Esophagus muscularis mucosa (tissue), 4 donors: ENCODE measurements at places on chromosomes 1 and 21. TPM values are rescaled to one million over a fixed set of nuclear protein-coding genes. Genes with fewer than 3 reads are reported as not detected.

GRCh38 chr1:237713916-237714315 lies 176.8 kb downstream of the ZP4 start:
- H3K27me3 ChIP-seq, result no peaks in the 10 kb centered on the region
- H3K27ac ChIP-seq, result no peak overlapping the region
- peaks cover 16% of the 10 kb centered on the region for H3K36me3 ChIP-seq
- no peak overlapping the region for H3K4me3 ChIP-seq
- peaks cover 3% of the 10 kb centered on the region for H3K4me1 ChIP-seq

- peaks cover 14% of the 10 kb centered on the region for H3K4me1 ChIP-seq
- no peaks in the 10 kb centered on the region for H3K36me3 ChIP-seq
- no peak overlapping the region for H3K27ac ChIP-seq
- no peak for DNase-seq
- H3K4me3 ChIP-seq, result no peak overlapping the region
These were observed 81.9 kb upstream of the RGS2 start for GRCh38 chr1:192726820-192727504.

The SMIM11 gene
- 11.7 TPM for total RNA-seq

DNA sequence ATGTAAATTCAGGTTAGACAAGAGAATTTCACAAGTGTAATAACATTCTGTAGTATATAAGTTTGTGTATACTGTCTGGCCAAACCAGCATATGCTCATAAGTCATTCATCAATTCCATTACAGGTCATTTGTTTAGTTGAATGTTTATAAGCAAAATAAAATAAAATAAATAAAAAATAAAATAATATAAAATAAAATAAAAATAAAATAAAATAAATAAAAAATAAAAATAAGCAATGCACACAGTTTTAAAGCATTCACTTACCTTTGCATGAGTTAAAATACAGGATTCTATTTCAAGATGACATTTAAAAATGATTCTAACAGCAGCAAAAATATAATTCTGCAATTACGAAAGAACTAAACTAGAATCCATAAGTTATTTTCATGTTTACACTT lies 9.9 kb downstream of the PODN start:
- no peak overlapping the region for H3K27ac ChIP-seq
- H3K27me3 ChIP-seq, result no peaks in the 10 kb centered on the region
- H3K36me3 ChIP-seq, result no peaks in the 10 kb centered on the region
- no peak for DNase-seq
- peaks cover 10% of the 10 kb centered on the region for H3K4me1 ChIP-seq

The RPS6KA1 gene
- total RNA-seq, result 16.7 TPM

The DNAJC16 gene
- 12.3 TPM for total RNA-seq

- H3K4me1 ChIP-seq, result no peaks in the 10 kb centered on the region
- no peaks in the 10 kb centered on the region for H3K36me3 ChIP-seq
- H3K27ac ChIP-seq, result no peak overlapping the region
- DNase-seq, result no peak
- no peak overlapping the region for H3K4me3 ChIP-seq
These were observed 2.8 kb downstream of the CFHR4 start for GRCh38 chr1:196890668-196891067.

DNA sequence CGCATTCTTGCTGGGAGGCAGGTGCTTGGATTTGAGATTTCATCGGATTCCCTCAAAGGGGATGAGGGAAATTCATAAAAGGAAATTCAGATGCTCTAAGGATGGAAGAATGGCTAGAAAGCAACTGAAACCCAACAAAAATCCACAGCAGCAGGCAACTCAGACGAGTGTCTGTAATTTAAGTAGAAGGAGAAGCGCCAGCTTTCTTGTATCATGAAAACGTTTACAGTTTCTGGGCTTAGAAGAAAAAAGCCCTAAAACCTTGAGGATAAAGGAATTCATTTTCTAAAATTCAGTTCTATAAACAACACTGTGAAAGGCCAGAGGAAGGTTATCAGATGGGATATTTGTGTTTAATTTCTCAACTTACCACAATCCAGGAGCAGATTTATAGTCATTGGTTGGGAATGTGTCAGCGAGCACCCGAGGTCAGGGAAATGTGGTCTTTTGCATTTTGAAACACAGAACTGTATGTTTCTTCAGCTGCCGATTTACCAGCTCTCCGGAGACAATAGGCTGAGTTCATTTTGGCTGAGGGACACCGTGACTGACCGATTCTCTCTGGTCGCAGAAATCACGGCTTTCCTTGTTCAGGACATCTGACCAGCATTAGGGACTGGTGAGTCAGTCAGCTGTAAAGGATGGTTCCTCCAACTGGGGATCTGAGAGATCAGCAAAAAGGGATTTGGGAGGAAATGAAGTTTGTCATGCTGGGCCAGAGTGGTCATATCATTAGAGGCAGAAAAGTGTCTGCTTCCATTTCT lies 111.6 kb upstream of the ERRFI1 start:
- peak overlapping the region; percentile 2 for H3K4me3 ChIP-seq
- peaks cover 75% of the 10 kb centered on the region for H3K4me1 ChIP-seq
- H3K36me3 ChIP-seq, result no peaks in the 10 kb centered on the region
- H3K27ac ChIP-seq, result peak overlapping the region; percentile 92
- no peaks in the 10 kb centered on the region for H3K27me3 ChIP-seq

The CD1E gene
- total RNA-seq, result 0.23 TPM

DNA sequence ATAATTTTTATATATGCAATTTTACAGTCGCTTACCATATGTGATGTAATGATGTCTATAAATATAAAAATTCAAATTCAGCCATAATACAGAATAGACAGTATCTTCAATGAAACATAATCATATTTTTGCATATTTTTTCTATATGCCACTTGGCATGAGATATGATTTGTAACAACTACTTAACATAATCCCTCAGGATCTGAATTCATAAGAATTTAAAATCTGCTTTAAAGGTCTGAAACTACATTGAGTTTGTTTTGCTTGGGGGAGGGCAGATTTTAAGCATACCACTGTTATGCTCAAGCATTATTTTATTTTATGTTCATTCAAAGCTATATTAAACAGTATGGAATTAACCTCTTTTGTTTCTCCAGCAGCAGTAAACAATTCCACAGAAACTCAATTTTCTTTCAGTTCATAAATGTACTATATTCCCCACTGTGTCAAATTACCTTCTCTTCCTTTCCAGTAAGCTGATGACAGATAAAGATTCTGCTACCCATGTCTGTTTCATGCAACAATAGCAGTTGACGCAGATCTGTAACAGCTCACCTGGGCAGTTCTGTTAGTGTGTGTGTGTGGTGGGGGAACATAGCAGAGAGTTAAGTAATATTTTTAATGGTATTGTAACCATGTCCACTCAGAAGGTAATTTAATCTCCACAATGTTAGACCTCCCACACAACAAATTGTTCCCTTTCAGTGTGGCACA lies 224.8 kb downstream of the NTNG1 start:
- H3K27me3 ChIP-seq, result no peaks in the 10 kb centered on the region
- no peak for DNase-seq
- no peak overlapping the region for H3K27ac ChIP-seq
- H3K4me3 ChIP-seq, result no peak overlapping the region
- H3K36me3 ChIP-seq, result no peaks in the 10 kb centered on the region
